T1000 (cell line): ENCODE measurements at places on chromosomes 11 and 22.

GRCh38 chr11:13214276-13214675 is 63.3 kb upstream of the BMAL1 start:
- DNase-seq = no peak

GRCh38 chr11:77083566-77084245 is 16.9 kb downstream of the CAPN5 start:
- no peak for DNase-seq

GRCh38 chr11:30902929-30903328 is 316.8 kb upstream of the MPPED2 start:
- no peak for DNase-seq

DNA sequence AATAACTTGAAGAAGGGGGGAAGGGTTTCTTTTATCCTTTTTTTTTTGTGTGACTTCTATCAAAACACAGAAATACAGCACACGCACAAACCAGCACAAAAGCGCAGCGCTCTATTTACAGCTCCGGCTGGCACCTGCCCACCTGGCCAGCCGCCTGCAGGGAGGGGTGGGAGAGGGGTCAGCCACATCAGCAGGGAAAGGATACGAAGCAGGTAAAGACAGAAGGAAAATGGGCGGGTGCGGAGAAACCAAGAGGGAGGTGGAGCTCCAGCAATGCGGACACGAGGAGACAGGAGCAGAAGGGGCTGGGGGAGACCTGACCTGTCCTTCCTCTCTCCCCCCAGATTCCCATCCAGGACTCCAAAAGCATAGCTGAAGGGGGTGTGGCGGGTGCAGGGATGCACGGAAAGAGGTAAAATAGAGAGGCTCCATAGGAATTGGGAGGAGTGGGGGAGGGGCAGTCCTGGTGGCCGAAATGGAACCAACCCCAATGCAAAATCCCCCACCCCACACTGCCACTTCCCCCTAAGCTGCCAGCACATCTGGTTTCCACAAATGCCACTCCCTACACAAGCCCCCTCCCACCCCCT is 14.1 kb downstream of the CXCR5 start:
- no peak for DNase-seq

DNA sequence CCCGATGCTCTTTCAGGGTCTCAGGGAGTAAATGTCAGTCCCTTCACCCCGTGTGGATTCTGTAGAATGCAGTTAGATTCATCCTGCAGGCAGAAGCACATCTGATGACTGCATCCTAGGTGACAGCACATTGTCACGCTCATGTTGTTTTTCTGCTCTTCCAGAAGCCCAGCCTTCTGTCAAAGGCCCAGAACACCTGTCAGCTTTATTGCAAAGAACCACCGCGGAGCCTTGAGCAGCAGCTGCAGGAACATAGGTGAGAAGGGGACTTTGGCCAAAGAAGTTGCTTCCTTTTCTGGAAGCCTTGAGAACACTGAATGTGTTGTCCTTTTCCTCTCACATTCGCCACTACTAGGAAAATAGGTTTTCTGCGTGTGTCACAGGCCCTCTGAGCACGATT is 43.7 kb downstream of the PPP2R1B start:
- DNase-seq = no peak

- no peak for DNase-seq
Measured at GRCh38 chr22:31075961-31076360, 5.2 kb upstream of the SMTN start.

DNA sequence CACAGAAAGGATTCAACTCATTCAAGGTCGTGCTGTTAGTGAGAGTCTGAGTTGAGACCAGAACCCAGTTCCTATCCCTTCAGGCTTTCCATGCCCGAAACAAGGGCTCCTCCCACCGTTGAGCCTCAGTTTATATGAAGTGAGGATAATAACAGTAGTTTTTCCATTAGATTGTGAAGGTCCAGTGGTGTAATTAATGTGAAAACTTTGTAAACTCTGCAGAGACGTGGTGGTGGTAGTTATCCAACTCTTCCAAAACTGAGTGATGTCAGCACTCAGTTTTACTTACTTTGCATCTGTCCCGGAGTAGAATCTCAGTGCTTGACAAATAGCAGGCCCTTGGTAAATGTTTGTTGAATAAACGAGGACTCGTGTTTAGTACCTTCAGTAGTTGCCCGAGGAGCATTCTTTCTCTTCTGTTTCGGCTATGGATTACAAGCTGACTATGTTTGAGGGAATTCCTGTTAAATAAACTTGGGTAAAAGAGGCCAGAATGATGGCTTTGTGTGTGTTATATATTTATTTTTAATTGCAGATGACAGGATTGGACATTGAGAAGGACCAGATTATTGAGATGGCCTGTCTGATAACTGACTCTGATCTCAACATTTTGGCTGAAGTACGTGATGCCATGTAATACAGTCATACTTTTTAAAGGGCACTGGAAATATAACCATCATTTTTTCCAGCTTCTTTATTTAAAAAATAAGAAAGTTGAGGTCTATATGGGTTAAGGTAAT is 1.0 kb downstream of the REXO2 start:
- no peak for DNase-seq

- DNase-seq = no peak
Measured at GRCh38 chr11:116990061-116990473, 108.2 kb downstream of the SIK3 start.

GRCh38 chr11:130774703-130775102 is 141.6 kb downstream of the SNX19 start:
- no peak for DNase-seq

DNA sequence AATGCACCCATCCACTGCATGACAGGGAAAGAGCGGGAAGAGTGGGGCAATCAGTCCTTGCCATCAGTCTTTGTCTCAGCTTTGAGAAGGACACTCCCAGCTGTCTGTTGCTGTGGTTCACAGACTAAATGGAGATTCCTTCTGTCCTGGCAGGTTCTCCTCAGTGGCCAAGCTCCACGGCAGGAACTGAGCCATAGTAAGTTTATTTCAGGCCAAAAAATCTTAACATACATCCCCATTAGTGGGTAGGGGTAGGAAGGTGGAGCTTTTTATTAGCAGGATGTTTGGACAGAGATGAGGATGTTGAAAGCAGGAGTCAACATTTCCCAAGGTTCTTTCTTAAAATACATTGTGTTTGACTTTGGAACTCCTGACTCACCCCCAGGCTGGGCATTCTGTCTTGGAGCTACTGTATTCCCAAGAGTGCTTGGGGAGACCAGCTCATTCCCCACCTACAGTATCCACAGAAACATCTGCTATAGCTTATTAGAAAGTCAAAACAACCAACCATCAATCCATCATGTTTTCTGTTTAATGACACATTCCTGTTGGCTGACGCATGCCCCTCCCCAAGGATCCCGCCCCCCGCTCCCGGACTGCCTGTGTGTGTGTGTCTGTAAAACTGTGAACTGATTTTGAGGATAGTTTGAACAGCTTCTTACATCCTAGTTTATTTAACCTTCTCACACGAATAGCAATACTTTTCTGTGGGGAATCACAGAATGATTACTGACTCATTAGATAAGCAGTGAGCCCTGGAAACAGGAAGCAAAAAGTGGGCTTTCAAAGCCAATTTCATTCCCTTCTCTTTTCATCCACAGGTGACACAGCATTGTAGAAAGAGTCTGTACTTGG is 109.5 kb downstream of the CCDC81 start:
- DNase-seq = peak; percentile 76

GRCh38 chr11:32829680-32830412 is at the start of gene PRRG4:
Gene PRRG4 (plus strand): TSS chr11:32829927. CDS start chr11:32830530, 603 bp downstream.
- DNase-seq = no peak

GRCh38 chr11:68261006-68261405 is 10.8 kb downstream of the C11orf24 start:
- DNase-seq = no peak

DNA sequence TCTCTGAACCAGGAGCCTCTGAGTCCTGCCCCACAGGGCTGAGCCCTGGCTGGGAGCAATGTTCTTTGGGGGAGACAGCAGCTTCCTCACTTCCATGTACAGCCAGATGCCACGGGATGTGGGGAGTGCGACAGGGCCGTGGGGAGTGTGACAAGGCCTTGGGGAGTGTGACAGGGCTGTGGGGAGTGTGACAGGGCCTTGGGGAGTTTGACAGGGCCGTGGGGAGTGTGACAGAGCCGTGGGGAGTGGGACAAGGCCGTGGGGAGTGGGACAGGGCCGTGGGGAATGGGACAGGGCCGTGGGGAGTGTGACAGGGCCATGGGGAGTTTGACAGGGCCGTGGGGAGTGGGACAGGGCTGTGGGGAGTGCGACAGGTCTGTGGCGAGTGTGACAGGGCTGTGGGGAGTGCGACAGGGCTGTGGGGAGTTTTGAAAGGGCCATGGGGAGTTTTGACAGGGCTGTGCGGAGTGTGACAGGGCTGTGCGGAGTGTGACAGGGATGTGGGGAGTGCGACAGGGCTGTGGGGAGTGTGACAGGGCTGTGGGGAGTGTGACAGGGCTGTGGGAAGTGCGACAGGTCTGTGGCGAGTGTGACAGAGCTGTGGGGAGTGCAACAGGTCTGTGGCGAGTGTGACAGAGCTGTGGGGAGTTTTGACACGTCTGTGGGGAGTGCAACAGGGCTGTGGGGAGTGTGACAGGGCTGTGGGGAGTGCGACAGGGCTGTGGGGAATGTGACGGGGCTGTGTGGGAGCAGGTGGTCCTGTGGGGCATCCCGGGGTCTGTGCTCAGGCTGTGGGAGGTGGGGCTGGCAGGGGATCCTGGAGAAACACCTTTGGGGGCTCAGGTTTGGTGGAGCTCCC is 6.6 kb upstream of the KRTAP5-6 start:
- DNase-seq = no peak

- no peak for DNase-seq
Measured at GRCh38 chr22:46121079-46121478, 29.2 kb upstream of the PPARA start.
